ENCODE measurements at places on chromosomes 12 and 14.

DNA sequence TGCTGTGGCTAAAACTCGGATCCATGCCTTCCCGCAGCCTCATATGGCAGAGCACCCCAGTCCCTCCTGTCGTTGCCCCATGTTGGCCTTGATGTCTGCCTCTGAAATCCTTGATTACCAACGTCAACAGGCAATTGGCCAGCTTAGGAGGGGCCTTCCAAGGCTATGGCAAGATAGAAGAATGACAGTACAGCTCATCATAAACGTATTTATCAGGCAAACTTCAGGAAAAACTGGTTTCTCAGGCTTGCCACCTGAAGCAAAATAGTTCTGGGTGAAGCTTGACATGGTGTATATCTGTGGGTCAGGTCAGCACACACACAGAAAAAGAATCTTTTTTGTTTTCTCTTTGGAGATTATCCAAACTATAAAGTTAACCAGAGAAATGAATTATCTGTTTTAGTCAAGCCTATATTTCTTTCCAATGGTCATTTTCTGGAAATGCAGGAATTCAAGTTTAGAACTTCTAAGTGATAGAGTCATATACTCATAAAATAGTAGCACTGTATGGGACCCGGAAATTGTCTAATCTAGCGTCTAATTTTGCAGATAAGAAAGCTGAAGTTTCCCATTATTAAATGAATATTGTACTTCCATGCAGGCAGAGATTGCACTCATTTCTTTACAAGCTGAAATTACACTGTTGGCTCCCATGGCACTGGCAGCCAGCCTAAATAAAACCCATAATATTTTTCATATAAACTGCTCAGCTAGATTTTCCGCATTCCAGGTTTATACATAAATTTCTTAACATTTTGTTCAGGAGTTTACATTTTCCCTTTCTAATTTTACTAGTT is 24.4 kb upstream of the DUSP16 start:
- no peak for DNase-seq

DNA sequence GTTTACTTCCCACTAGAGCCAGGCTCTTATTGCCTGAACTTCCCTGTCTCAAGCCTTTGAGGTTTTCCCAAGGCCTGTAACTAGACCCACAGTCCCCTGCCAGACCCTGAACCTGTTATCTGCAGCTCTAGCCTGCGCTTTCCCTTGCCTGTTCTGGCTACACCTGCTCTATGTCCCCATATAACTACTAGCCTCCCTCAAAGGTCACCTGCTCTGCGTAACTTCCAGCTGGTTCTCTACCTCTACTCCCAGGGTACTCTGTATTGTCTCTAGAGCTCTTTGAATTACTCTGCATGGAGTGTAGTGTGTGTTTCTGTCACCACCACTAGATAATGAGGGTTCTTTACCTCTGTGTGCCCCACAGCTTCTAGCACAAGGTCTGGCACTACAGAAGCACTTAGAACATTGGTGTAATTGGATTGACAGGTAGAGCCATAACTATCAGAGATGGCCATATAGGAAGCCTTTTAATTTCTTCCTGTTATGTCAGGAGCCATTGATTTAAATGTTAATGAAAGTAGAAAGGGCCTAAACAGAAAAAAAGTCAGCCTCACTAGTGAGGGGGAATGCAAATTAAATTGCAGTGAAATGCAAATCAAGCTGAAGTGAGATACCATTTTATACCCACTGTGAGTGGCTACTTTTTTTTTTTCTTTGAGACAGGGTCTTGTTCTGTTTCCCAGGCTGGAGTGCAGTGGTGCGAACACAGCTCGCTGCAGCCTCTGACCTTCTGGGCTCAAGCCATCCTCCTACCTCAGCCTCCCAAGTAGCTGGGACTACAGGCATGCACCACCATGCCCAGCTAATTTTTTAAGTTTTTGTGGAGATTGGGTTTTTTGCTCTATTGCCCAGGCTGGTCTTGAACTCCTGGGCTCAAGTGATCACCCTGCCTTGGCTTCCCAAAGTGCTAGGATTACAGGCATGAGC is 47.8 kb downstream of the EID3 start:
- no peak for DNase-seq

GRCh38 chr14:92490239-92490959 is 23.2 kb upstream of the RIN3 start:
- DNase-seq: no peak

- DNase-seq: no peak
Measured at GRCh38 chr14:102606296-102606695, 13.8 kb downstream of the RCOR1 start.

DNA sequence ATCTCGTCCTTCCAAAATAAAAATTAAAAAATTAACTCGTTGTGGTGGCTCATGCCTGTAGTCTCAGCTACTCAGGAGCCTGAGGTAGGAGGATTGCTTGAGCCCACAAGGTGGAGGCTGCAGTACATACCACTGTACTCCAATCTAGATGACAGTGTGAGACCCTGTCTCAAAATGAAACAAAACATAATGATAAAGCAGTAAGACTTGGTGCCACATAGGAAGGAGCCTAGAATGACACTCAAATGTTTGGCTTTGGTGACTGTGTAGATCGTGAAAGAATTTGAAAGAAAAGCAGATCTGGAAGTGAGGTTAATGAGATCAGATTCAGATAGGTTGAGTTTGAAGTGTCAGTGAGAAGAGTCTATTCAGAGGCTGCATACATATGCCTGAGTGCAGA is 150.1 kb upstream of the ATP2B1 start:
- no peak for DNase-seq

DNA sequence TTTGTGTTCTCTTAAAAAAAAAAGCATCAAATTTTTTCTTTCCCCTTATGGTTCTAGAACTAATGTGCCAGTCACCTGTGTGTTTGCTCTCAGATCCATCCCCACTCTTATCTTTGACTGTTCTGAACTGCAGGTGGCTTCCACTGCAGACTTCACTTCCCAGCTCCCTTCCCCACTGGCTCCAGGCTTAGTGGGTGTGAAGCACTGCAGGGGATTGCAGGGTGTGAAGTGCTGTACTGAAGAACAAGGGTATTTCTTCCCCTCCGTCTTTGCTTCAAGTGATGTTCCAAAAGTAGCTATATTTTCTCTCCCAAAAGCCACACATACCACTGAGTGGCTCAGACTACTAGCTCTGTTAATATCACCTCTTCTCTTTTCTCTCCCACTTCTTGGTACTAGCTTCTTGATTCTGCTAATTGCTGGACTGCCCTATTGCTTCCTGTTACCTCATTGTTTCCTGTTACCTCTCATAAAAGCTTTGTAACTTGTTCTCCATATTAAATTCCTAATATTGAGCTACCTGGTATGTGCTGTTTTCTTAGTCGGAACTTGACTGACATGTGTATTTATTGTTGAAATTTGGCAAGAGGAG is 115.4 kb upstream of the PRICKLE1 start:
- DNase-seq: no peak

GRCh38 chr12:31026202-31026601 is 47.5 kb upstream of the DDX11 start:
- no peak for DNase-seq

GRCh38 chr12:27958675-27959074 is 13.9 kb downstream of the PTHLH start:
- DNase-seq: no peak

GRCh38 chr14:60356906-60357550 is 108.0 kb downstream of the PPM1A start:
- no peak for DNase-seq

DNA sequence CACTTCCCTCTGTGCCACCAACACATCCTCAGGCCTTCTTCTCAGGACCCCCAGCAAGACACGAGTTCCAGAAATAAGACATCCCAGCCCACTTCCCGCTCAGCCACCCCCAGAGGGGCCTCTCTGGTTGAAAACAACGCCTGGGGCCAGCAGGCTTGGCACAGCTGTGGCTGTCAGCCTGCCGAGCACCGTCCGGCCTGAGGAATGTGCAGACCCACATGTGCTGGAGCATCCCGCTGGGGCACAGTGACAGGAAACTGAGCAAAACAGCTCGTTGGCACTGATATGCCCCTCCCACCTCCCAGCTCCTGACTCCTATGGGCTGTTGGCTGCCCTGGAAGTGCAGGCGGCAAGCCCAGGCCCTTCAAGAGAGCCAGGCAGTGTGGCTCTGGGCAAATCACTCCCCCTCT is 1.4 kb downstream of the SYNE3 start:
- no peak for DNase-seq

DNA sequence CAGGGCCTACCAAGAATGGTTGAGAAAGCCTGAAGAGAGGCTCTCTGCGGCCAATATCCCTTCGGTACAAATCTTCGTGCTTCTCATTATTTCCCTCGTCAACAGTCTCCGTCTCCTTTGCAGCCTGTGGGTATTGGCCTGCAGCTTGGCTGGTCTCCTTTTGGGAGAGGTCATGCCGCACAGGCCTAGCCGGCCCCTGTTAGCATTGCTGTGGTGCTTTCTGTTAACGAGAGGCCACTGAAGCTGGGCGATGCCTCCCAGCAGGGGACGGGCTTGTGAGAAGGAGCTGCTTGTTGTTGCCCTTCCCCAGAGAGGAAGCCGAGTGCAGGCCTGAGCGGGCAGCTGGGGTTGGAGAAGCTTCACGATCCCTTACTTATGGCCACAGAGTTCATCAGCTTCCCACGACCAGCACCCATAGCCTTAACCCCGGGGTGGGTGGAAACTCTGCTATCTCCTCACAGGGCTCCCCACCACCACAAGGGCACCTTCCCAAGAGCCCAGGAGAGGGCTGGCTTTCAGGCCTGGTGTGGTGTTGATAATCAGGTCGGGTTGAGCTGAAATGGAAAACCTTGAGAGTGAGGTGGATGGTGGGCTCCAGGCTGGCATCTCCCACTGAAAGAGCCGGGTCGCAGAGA is 228.6 kb downstream of the ZFP36L1 start:
- no peak for DNase-seq

- DNase-seq: peak; percentile 52
Measured at GRCh38 chr12:27733052-27733656, 22.5 kb downstream of the MRPS35 start.

DNA sequence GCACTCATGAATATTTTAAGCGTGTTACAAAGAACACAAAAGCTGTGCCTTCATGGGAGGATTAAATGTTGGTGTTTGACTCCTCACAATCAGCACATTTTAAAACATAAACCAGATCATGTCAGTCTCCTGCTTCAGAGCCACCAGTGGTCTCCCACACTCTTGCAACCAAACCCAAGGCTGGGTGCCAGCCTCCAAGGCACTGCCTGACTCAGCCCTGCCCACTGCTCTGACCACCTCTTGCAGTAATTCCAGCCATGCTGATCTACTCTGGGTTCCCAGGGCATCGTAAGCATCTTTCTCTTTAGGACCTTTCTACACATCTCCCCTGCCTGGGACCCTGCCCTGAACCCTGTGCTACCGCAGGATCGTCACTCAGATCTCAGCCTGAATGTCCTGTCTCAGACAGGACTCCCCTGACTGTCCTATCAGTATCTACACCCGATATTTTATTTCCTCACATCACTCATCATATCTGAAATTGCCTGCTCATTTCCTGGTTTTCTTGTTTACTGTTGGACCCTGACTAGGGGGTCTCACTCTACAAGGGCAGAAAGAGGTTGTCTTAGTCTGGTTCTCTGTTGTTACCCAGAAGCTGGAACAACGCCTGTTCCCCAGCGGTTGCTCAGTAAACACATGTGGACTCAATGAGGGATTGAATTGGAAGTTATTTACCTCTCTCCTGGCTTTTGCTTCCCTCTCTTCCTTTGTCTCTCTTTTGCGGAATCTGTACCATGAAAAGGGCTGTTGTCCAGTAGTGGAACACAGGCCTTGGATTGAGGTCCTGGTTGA is 449.8 kb downstream of the RAD51B start:
- DNase-seq: no peak

GRCh38 chr14:75802486-75802885 is 141.4 kb downstream of the TTLL5 start:
- DNase-seq: no peak

DNA sequence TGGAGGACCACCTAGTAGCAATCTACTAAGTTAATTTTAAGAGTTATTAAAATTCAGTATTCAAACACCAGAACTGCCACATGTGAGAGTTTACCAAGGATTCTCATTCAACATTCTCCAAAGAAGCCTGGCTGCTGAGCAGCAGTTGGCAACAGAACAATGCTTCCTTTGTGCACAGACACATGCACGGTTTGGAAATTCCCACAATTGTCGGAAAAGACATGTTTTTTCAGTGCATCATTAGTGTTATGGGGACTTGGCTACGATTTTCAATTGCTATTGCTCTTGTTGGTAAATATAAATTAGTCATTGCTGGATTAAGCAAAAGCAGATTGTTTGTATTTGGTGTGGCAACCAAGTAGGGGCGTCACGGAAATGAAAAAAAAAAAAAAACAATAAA is 22.2 kb downstream of the ST8SIA1 start:
- DNase-seq: no peak

DNA sequence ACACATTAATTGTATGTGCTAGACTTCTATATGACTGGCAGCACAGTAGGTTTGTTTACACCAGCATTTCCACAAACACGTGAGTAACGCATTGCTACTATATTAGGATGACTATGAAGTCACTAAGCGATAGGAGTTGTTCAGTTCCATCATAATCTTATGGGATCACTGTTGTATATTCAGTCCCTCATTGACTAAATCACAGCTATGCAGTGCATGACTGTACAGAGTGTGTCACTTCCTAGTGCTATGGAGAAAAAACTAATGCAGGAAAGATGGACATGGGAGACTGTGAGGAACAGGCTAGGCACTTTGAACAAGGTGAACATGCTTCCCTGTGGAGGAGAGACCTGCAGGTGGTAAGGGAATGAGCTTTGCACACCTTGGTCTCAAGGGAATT is 259.8 kb downstream of the NUAK1 start:
- no peak for DNase-seq

DNA sequence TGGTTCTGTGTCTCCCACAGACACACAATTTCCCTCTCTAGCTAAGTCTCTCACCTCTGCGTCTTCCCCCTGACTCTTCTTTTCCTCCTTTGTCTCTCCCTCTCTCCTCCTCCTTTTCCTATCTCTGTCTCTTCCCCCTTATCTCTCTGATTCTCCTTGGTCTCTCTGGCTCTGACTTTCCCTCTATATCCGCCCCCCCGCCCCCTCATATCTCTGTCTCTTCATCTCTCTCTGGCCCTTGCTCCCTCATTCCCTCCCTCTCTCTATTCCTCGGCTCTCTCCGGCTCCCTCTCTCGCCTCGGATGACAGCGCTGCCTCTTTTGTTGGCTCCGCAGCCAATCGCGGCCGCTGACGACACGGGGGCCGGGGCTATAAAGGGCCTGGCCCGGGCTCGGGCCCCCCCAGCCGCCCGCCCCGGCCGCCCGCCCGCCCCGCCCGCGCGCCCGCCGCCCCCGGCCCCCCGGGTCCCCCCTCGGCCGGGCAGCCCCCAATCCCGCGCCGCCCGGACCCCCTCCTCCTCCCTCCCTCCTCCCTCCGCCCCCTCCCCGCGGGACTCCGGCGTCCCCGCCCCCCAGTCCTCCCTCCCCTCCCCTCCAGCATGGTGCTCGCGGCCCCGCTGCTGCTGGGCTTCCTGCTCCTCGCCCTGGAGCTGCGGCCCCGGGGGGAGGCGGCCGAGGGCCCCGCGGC is at the start of gene GDF11:
TSS of gene GDF11 (plus strand) at position 404 of the 687 bp plus-strand sequence. CDS start at position 599, 195 bp downstream.
- peak; percentile 77 for DNase-seq

DNA sequence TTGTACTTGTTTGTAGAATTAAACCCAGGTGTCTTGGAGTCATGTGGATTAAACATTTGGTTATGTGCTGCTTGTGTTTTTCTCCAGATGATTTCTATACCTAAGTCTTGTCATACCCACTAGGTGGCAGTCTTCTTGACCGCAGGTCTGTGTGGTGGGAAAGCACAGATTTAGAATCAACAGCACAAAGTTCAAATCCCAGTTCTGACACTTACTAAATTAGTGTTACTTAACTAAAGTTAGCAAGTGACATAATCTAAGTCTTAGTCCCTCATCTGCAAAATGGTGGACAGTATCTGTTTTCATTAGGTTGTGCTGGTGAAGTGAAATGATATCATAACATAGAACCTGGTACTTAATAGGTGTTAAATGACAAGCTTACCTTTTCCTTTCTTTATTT is 151.0 kb upstream of the ARHGAP5 start:
- peak; percentile 53 for DNase-seq

Measured in CD4-positive, alpha-beta T cell treated with Interleukin-2 at 100 ng/mL for 4 hours (primary cell).